Brain pericyte (primary cell): ENCODE measurements at places on chromosomes 5 and 9.

DNA sequence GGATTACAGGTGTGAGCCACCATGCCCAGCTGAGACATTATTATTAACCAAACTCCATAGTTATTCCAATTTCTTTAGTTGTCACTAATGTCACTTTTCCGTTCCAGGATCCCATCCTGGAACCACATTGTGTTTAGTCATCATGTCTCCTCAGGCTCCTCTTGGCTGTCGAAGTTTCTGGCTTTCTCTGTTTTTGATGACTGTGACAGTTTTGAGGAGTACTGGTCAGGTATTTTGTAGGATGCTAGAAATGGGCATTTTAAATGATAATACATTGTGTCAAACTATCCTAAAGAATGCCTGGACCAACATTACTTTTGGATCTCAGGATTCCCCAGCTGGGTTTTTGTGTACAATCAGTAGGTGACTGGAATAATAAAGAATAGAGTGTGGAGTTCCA lies 19.8 kb upstream of the NEUROG1 start:
- no peak for DNase-seq

GRCh38 chr9:135478829-135479468 lies 633 bp upstream of the PPP1R26 start:
- no peak for DNase-seq

GRCh38 chr5:149583394-149583793 lies 2.1 kb downstream of the ARHGEF37 start:
- no peak for DNase-seq

GRCh38 chr5:151670083-151670686 lies 16.5 kb downstream of the SPARC start:
- no peak for DNase-seq

DNA sequence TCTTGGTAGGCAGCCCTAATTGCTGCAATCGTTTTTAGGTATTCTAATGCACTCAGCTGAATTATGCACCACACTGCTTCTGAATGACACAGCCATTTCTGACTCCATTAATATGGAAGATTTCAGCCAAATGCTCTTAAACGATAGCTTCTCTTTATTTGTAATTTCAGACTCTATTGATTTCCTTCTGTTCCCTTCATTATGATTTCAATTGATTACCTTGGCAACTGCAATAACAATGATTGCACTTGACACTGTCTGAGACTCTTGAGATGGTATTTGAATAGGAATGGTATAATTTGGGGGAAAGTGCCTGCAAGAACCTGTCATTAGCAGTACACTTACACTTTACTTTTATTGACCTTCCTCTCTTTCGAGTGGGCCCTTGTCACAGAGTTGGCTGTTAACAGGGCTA lies 296.1 kb upstream of the DMAC1 start:
- DNase-seq: no peak

GRCh38 chr5:174491761-174492350 lies 232.5 kb upstream of the MSX2 start:
- no peak for DNase-seq

DNA sequence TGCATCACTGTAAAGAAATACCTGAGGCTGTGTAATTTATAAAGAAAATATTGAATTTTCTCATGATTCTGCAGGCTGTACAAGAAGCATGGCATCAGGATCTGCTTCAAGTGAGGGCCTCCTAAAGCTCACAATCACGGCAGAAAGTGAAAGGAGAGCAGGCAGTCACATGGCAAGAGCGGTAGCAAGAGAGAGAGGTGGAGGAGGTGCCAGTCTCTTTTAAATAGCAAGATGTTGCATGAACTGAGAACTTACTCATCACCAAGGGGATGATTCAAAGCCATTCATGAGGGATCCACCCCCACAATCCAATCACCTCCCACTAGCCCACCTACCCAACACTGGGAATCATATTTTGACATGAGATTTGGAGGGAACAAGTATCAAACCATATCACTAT lies 184.5 kb upstream of the PAPPA start:
- DNase-seq: no peak

- no peak for DNase-seq
These were observed 212.1 kb downstream of the PBX3 start for GRCh38 chr9:125959315-125959714.

- DNase-seq: no peak
These were observed 3.0 kb downstream of the CMYA5 start for GRCh38 chr5:79692596-79692995.

DNA sequence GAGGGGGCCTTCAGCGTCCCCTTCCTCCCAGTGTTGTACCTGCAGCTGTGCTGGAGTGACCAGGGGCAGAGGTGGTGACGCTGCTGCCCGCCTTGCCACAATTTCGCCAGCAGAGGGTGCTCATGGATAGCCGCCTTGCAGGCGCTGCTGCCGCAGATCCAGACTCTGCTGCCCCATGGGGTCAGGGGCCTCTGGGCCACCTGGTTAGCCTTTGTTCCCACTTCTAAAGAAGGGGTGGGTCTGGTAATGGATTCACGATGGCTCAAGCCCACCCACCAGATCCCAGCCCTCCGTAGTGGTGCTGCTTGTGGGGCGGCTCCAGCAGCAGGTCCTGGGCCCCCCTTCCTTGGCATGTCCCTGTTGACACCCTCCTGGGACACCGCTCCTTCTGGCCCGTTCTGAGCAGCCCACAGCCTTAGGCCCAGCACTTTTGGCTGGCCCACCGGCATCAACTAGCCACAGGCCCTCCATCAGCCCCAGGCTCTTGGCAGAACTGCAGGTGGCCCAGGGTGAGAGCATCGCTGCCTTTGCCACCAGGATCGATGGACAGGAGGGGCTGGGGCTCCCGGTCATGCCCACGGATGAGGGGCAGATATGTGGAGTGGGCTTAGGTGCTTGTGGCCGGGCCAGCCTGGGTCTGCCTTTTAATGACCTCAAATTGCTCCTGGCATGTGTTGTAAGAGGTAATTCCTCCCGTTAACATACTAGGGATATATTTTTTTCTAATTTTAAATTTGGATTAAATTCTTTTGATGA lies 57.2 kb downstream of the COL5A1 start:
- DNase-seq: no peak
